ENCODE measurements at places on chromosomes 12 and 14.
A peak's percentile ranks its signal among the peaks of the same experiment; 100 is the strongest.

- DNase-seq: no peak
These were observed 52.9 kb downstream of the SCN8A start for GRCh38 chr12:51643951-51644350.

DNA sequence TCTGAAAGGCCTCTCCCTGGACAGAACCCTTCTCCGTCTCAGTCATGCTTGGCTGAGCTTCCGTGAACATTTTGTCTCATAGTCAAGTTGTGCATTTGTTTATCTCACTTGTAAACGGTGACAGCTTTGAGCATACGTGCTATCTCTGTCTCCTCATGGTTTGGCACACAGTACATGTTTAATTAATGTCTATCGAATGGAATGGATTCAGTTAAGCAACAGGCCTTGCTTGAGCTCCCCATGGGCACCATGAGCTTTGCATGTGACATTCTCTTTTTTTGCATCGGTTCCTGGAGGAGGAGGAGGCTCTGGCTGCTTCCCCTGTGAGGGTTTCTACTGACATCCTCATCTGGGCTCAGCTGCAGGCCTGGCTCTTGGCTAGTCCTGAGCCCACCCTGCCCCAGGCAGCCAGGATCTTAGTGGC is 80.0 kb downstream of the PRIMA1 start:
- no peak for DNase-seq

DNA sequence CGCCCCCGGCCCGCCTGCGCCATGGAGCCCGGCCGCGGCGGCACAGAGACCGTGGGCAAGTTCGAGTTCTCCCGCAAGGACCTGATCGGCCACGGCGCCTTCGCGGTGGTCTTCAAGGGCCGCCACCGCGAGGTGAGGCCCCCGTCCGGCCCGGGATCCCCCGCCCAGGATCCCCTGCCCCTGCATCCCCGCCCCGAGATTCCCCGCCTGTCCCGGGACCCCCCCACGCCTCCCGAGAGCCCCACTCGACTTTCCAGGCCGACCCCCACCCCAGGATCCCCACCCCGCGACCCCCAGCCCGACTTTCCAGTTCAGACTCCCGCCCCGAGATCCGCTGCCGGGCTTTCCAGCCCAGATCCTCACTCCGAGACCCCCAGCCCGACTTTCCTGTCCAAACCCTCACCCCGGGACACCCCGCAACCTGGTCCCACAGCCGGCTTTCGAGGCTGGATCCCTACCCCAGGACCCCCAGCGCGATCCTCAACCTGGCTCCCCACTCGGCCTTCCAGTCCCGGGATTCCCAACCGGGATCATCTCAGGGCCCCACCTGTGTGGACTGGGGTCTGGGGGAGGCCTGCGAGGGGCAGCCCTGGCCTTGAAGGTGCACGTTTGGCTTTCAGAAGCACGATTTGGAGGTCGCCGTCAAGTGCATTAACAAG is 688 bp downstream of the ULK1 start:
- peak; percentile 78 for DNase-seq

DNA sequence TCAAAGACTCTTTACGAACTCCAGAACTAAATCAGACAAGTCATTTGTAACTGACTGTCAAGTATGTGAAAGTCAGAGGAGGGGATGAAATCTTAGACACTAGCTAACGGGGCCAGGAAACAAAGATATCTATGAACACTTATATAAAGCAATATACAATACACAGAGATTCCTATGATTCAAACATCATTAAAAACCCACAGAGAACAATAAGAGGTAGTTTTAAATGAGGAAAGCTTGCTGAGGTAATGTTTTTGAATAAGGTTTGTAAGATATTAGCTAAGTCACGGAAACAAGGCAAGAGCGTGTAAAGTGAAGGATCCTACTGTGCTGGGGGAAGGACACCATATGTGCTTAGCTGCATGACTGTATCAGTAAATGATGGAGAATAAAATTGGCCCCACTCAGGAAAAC is 36.7 kb downstream of the SAV1 start:
- DNase-seq: no peak

- peak; percentile 38 for DNase-seq
These were observed 81.1 kb downstream of the ZFP36L1 start for GRCh38 chr14:68711561-68712309.

- no peak for DNase-seq
These were observed 83.7 kb downstream of the SSPN start for GRCh38 chr12:26279091-26279490.

DNA sequence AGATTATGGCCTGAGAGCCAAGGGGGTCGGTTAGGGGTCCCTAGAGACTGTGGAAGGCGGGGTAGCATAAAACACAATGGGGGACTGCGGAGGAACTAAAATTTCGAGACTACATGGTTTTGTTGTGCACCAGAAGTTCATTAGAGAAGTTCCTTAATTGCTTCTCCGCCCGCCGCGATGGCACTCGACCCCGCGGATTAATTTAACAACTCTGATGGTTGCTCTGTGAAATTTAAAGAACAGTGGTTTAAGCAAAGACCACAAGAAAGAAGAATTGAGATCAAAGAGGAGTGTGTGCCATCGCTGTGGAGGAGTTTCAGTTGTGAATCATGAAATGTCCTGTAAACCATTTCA is 1.4 kb upstream of the CCDC88C start:
- DNase-seq: no peak

- DNase-seq: no peak
These were observed 74.4 kb downstream of the DUSP16 start for GRCh38 chr12:12488296-12488695.

DNA sequence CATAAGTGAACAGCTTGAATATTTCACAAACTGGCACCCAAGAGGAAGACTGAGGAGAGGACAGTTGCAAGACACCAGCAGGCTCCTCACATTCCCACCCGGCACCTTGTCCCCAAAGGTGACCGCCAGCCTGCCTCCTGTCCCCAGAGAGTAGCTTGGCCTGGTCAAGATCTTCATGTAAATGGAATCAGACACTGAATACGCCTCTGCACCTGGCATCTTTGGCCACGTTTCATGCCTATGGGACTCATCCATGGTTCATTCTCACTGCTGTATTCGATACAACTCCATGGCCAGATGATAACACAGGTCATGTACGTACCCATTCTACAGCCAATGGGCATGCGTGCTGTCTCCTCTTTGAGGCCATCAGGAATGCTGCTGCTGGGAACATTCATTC is 60.8 kb downstream of the ITPK1 start:
- DNase-seq: no peak

DNA sequence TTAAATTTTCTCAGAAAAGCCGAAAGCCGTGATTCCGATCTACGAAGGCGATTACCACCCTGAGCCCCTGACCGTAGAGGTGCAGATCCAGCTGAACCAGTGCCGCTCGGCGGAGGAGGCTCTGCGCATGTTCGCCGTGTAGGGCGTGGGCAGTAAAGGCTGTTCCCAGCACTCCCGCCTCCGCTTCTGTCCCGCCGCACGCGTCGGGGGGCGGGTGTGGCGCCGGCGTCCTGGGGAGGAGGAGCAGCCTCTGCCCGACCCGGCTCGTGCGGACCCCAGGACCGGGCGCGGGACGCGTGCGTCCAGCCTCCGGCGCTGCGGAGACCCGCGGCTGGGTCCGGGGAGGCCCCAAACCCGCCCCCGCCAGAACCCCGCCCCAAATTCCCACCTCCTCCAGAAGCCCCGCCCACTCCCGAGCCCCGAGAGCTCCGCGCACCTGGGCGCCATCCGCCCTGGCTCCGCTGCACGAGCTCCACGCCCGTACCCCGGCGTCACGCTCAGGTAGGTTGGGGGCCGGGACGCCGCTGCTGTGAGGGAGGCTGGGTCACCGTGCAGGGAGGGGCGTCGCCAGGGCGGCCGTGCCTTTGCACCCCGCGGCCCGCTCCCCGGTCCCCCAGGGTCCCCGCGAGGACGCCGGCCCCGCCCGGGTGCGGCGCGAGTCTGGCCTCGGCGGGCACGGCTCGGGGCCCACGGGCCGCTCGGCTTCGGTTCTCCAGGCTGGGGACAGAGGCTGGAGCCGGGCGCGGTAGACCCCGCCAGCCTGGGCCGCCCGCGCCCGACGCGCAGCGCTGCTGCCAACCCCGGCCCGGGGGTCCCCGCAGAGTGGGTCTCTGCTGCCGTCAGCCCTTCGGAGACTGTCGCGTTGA is at the start of gene B3GNT4:
TSS of gene B3GNT4 (plus strand) at position 409 of the 866 bp plus-strand sequence. CDS start 910 bp downstream, outside the sequence.
- no peak for DNase-seq

GRCh38 chr14:70086685-70087379 is 101.9 kb downstream of the SLC8A3 start:
- DNase-seq: no peak

DNA sequence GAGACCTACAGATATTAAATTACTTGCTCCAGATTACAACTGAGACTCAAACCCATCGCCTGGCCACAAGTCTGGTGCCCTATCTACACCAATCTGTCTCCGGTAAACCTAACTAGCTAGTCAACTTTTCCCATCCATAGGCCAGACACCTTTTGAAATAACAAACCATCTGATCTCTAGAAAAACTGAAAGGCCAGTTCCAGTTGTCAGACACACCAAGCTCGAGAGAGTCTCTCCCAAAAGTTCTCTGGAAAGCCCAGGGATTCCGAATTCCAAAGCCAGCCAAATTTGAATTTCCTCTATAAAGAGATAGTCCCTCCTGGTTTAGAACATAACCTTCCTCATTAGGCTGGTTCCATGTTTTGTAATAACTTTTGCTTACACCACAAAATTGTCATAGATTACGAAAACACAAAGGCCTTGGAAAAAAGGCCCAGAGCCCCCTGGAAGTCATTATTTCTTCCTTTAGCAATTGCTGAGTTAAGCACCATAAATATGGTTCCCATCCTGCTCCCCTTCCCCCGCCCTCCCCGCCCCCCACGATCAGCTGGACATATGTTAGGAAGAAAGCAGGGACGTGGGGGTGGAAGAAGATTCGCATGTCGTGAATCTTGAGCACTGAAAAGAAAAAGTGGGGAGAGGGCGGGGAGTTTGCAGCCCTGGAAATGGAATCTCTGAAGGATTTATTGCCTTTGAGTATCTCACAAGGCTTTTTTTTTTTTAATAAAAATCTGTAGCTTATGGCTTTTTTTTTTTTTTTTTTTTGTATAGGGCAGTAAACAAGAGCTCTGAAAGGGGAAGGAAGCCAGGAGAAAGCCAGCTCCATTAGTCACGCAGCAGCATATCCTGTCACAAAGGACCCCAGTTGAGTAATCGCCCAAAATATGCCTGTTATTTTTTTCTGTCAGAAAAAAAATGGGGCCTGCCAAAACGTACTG is 110.4 kb downstream of the ZFP36L1 start:
- no peak for DNase-seq

- DNase-seq: no peak
These were observed 81.1 kb upstream of the RFLNA start for GRCh38 chr12:124213666-124214347.

DNA sequence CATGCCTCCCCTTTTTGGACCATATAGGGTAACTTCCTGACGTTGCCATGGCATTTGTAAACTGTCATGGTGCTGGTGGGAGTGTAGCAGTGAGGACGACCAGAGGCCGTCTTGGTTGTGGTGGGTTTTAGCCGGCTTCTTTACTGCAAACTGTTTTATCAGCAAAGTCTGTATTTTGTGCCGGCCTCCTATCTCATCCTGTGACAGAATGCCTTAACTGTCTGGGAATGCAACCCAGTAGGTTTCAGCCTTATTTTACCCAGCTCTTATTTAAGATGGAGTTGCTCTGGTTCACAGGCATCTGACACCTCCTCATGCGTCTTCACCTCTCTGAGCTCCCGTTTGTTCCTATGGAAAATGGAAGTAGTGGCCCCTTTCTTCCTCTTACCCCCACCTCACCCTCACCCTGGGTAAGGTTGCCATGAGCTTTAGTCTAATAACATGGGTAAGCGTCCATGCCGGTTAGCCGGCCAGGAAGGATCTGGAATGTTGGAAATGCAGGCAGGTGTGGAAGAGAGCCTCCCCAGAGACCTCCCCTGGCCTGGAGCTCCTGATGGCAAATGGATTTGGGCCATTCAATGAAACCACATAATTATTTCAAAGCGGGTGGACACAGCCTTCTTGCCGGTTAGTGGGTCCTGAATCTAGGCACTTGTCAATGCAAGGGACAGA is 18.6 kb downstream of the HHIPL1 start:
- no peak for DNase-seq

DNA sequence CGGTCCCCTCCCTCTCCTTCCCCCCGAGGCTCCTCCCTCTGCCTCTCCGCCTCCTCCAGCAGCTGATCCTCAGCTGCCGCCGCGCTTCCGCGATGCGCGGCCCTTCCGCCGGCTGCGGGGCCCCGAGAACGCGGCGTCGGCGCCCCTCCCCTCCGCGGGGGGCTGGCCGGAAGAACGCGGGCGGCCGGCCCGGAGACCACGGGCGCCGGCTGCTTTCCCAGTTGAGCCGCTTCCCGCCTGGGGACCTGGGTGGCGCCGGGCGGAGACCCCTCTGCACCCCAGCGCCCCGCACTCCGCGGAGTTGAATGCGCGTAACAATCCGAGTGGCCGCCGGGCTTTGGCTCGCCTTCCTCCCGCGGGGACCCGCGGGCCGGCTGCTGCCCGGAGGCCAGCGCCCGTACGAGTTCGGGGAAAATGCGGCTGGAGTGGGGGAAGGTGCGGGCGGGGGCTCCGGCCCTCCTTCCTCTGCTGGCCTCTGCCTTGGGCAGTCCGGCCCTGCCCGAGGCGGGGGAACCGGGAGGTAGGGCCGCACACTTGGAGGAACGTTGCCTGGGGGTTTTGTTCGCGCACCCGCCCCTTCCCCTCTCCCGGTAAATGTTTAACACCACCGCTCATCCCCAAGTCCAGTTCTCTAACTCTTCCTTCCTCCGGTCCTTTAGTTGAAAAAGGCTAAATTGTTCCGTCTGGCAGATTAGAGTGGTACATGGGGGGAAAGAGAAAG is 393 bp upstream of the DCAF5 start:
- DNase-seq: no peak

GRCh38 chr14:83301791-83302190 is 1768.1 kb upstream of the SEL1L start:
- DNase-seq: no peak

Measured in coronary artery (tissue), 2 donors.